Activated CD4-positive, alpha-beta memory T cell treated with anti-CD3 and anti-CD28 coated beads for 36 hours (primary cell): ENCODE measurements at places on chromosomes 13 and 19. TPM values are rescaled to one million over a fixed set of nuclear protein-coding genes. Genes with fewer than 3 reads are reported as not detected.

Gene NLRP4
- total RNA-seq, result not detected

Gene SKA3
- total RNA-seq, result 34.0 TPM

Gene ATP4B
- total RNA-seq, result not detected

Gene LCP1
- 1,022 TPM for total RNA-seq

Gene CD79A
- total RNA-seq, result 1.6 TPM

Gene OR1M1
- not detected for total RNA-seq

Gene CCDC169
- 0.69 TPM for total RNA-seq

Gene TSHZ3
- total RNA-seq, result 2.6 TPM

Gene ZNF841
- total RNA-seq, result 17.0 TPM

Gene ERICH6B
- not detected for total RNA-seq

DNA sequence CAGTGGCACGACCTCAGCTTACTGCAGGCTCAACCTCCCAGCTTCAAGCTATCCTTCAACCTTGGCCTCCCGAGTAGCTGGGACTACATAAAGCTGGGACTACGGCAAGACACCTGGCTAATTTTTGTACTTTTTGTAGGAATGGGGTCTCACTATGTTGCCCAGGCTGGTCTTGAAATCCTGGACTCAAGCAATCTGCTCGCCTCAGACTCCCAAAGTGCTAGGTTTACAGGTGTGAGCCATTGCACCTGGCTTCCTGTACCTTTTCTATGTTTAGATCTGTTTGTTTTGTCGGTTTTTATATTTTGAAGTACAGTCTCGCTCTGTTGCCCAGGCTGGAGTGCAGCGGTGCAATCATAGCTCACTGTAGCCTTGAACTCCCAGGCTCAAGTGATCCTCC is 17.5 kb upstream of the TICAM1 start:
- H3K27me3 ChIP-seq, result no peaks in the 10 kb centered on the region
- H3K4me3 ChIP-seq, result no peak overlapping the region
- peaks cover 2% of the 10 kb centered on the region for H3K4me1 ChIP-seq
- peaks cover 8% of the 10 kb centered on the region for H3K36me3 ChIP-seq

GRCh38 chr13:107964395-107964794 is 250.9 kb downstream of the LIG4 start:
- no peak for DNase-seq
- H3K27me3 ChIP-seq, result no peaks in the 10 kb centered on the region
- no peak overlapping the region for H3K4me3 ChIP-seq
- H3K4me1 ChIP-seq, result no peaks in the 10 kb centered on the region
- H3K27ac ChIP-seq, result no peak overlapping the region

DNA sequence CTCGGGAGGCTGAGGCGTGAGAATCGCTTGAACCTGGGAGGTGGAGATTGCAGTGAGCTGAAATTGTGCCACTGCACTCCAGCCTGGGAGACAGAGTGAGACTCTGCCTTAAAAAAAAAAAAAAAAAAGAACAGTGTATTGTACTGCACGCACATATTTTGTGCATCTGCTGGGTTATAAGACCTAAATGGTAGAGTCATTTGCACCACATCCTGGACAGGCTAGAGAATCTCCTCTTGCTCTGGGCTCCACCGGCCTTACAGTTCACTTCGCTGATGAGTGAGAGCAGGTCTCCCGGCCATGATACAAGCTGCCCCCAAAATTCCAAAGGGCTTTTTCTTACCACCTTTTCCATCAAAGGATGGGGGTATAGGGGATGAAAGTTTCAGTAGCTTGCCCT is 7.2 kb upstream of the SAE1 start:
- no peak for DNase-seq
- H3K27me3 ChIP-seq, result no peaks in the 10 kb centered on the region
- no peaks in the 10 kb centered on the region for H3K36me3 ChIP-seq
- no peak overlapping the region for H3K4me3 ChIP-seq

DNA sequence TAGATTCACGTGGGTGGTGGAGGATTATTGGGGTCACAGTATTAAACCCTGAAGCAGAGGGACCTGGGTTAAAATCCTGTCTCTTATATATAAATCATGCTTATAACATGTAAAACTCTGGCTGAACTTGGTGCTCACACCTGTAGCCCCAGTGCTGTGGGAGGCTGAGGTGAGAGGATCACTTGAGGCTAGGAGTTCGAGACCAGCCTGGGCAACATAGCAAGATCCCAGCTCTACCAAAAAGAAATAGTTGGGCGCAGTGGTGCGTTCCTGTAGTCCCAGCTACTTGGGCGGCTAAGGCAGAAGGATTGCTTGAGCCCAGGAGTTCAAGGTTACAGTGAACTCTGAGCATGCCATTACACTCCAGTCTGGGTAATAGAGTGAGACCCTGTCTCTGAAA is 2.4 kb downstream of the ZNF805 start:
- H3K4me1 ChIP-seq, result peaks cover 24% of the 10 kb centered on the region
- no peak for DNase-seq
- peaks cover 46% of the 10 kb centered on the region for H3K36me3 ChIP-seq
- H3K4me3 ChIP-seq, result no peak overlapping the region
- no peaks in the 10 kb centered on the region for H3K27me3 ChIP-seq

DNA sequence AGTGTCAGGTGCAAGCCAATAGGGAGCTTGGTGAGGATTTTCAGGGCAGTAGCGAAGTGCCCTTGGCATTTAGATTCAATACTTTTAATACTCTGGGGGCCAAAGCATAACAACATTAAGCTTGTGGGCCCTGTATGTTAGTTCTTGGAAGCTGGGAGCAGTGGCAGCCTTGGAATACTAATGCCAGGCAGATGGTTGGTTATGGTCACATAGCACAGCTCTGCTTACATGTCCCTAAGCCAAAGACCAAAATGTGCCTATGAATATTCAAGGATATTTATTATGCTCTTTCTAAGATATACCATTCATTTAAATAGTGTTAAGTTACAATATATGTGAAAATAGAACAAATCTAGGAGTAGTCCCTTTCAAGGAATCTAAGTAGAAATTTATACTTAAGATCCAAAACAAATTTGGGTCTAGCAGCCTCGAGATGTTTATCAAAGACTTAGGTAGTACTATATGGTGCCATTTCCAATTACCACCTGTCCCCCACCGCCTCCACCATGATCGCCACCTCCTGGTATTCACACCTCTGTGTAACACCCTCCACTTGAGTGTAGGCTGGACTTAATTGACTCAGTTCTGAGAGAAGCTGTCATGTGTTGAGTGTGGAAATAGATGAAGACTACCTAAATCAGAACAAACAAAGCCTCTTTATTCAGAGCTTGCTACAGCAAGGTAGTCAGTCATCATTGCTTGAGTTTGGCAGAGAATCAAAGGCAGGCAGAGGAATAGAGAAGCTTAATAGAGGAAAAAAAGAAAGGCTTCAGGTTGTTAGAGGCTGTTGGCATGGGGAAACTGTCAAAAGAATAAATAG is 261.0 kb downstream of the GPC5 start:
- H3K4me3 ChIP-seq, result no peak overlapping the region
- DNase-seq, result no peak
- H3K27ac ChIP-seq, result no peak overlapping the region
- H3K4me1 ChIP-seq, result no peaks in the 10 kb centered on the region
- no peaks in the 10 kb centered on the region for H3K27me3 ChIP-seq
- H3K36me3 ChIP-seq, result no peaks in the 10 kb centered on the region

GRCh38 chr13:27250833-27251165 is 559 bp upstream of the RPL21 start:
- H3K4me1 ChIP-seq, result peaks cover 43% of the 10 kb centered on the region
- peaks cover 39% of the 10 kb centered on the region for H3K36me3 ChIP-seq
- peak overlapping the region; percentile 94 for H3K4me3 ChIP-seq
- H3K27me3 ChIP-seq, result no peaks in the 10 kb centered on the region

GRCh38 chr13:33994198-33994597 is 176.2 kb downstream of the RFC3 start:
- no peaks in the 10 kb centered on the region for H3K4me1 ChIP-seq
- H3K27ac ChIP-seq, result no peak overlapping the region
- no peak for DNase-seq
- H3K27me3 ChIP-seq, result no peaks in the 10 kb centered on the region

GRCh38 chr13:109790942-109791605 is 4.7 kb upstream of the IRS2 start:
- no peaks in the 10 kb centered on the region for H3K36me3 ChIP-seq
- peaks cover 19% of the 10 kb centered on the region for H3K27me3 ChIP-seq
- peaks cover 21% of the 10 kb centered on the region for H3K4me1 ChIP-seq
- no peak overlapping the region for H3K4me3 ChIP-seq
- peak; percentile 40 for DNase-seq

- H3K36me3 ChIP-seq, result peaks cover 2% of the 10 kb centered on the region
- no peak overlapping the region for H3K27ac ChIP-seq
These were observed 1.3 kb downstream of the SOX21 start for GRCh38 chr13:94710881-94711560.

GRCh38 chr13:26951581-26952177 is 191.1 kb upstream of the GPR12 start:
- H3K27me3 ChIP-seq, result peaks cover 7% of the 10 kb centered on the region
- H3K4me1 ChIP-seq, result no peaks in the 10 kb centered on the region
- H3K36me3 ChIP-seq, result no peaks in the 10 kb centered on the region

- DNase-seq, result peak; percentile 82
- peaks cover 15% of the 10 kb centered on the region for H3K4me1 ChIP-seq
- H3K36me3 ChIP-seq, result peaks cover 3% of the 10 kb centered on the region
- peak overlapping the region; percentile 60 for H3K4me3 ChIP-seq
- H3K27ac ChIP-seq, result peak overlapping the region; percentile 28
These were observed 710 bp upstream of the BTBD2 start for GRCh38 chr19:2016041-2016807.

GRCh38 chr13:101648766-101649487 is 196.5 kb downstream of the ITGBL1 start:
- DNase-seq, result no peak
- no peaks in the 10 kb centered on the region for H3K36me3 ChIP-seq
- no peak overlapping the region for H3K4me3 ChIP-seq
- H3K27me3 ChIP-seq, result peaks cover 20% of the 10 kb centered on the region
- no peak overlapping the region for H3K27ac ChIP-seq

GRCh38 chr13:64327505-64328194 is 2902.5 kb downstream of the PCDH9 start:
- no peak overlapping the region for H3K4me3 ChIP-seq
- H3K4me1 ChIP-seq, result no peaks in the 10 kb centered on the region
- no peaks in the 10 kb centered on the region for H3K36me3 ChIP-seq
- no peak for DNase-seq
- H3K27ac ChIP-seq, result no peak overlapping the region
- no peaks in the 10 kb centered on the region for H3K27me3 ChIP-seq

- no peak overlapping the region for H3K27ac ChIP-seq
- H3K4me3 ChIP-seq, result no peak overlapping the region
- no peaks in the 10 kb centered on the region for H3K36me3 ChIP-seq
- no peaks in the 10 kb centered on the region for H3K4me1 ChIP-seq
These were observed 68.8 kb downstream of the CPAMD8 start for GRCh38 chr19:16957855-16958254.

- H3K27me3 ChIP-seq, result peaks cover 8% of the 10 kb centered on the region
- no peak overlapping the region for H3K4me3 ChIP-seq
- no peak for DNase-seq
These were observed 88.5 kb upstream of the SIAH3 start for GRCh38 chr13:45940061-45940460.

DNA sequence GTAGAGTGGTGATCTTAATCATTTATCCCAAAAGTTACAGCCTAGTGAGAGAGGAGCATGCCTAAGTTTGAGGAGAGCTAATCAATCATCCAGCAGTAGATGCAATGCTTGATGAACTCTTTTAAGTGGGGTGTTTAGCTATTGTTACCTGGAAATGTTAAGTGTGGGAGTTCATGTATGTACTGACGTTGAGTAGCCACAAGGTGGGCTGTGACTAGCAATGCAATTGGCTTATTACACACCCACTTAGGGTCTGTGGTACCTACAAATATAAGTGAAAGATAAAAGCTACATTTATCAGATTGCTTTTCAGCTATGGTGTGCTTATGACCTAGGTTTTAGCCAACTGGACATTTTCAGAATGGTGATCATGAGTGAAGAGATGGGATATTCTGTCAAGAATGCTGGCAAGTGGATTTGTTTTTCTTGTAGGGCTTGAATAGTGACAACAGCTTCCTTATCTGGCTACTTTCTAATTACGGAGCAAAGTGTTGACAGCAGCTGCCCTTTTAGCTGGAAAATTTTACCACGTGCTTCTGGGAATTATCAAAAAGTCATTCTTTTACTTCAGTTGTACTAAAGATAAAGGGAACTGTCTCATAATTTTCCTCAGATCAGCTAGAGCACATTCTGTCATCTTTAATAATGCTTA is 170.6 kb downstream of the POSTN start:
- no peaks in the 10 kb centered on the region for H3K36me3 ChIP-seq
- no peak for DNase-seq
- no peaks in the 10 kb centered on the region for H3K27me3 ChIP-seq
- no peak overlapping the region for H3K27ac ChIP-seq

DNA sequence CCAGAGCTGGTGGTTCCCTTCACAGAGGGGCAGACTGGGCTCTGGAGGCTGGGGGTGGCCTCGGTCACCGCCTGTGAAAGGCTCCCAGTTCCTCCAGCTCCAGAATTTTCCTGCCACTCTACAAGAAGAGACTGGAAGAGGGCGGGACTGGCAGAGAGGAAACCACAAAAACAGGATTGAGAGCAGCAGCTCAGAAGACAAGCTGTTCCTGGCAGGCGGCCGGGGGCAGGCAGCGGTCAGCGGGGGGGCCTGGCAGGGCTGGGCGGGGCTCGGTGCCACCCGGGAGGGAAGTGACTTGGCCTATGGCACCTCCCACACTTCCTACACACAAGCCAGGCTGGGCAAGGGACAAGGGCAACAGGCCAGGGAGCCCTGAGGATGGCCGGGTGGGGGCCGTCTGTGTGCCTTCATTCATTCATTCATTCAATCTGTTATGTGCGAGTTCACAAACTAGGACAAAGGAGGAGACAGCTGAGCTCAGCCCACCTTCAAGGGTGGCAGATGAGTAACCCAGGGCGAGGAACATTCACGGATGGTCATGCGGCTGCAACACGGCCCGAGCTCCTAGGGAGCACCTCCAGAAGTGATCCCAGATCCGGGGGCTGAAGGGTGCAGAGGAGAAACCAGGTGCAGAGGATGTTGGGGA is 16.9 kb upstream of the BTBD2 start:
- peak overlapping the region; percentile 61 for H3K27ac ChIP-seq
- H3K36me3 ChIP-seq, result no peaks in the 10 kb centered on the region
- peak overlapping the region; percentile 67 for H3K4me3 ChIP-seq
- peak; percentile 78 for DNase-seq
- no peaks in the 10 kb centered on the region for H3K27me3 ChIP-seq
